Heart left ventricle (tissue), 16 donors: ENCODE measurements at places on chromosomes 13 and 19. TPM values are rescaled to one million over a fixed set of nuclear protein-coding genes. Genes with fewer than 3 reads are reported as not detected.

- no peak for DNase-seq
These were observed 410.6 kb downstream of the FGF9 start for GRCh38 chr13:22081430-22081829.

DNA sequence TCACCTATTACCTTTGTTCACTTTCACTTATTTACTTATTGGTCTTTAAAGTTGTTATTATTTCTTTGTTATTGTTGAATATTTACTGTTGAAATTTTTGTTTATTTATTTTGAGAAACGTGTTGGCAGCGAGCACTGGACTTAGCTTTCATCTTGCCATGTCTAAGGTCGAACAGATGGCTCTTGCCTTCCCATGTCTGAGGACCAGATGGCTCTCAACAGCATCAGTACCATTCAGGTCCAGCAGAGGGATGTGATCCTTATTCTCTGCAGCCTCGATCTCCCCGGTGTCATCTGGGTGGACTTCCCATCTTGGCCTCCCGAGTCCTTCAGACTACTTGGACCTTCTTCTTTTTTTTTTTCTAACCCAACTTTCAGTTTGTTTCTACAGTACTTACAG, 1437.6 kb downstream of the UQCRFS1 start:
- DNase-seq: no peak

- DNase-seq: no peak
These were observed 15.8 kb upstream of the POP4 start for GRCh38 chr19:29590278-29590677.

DNA sequence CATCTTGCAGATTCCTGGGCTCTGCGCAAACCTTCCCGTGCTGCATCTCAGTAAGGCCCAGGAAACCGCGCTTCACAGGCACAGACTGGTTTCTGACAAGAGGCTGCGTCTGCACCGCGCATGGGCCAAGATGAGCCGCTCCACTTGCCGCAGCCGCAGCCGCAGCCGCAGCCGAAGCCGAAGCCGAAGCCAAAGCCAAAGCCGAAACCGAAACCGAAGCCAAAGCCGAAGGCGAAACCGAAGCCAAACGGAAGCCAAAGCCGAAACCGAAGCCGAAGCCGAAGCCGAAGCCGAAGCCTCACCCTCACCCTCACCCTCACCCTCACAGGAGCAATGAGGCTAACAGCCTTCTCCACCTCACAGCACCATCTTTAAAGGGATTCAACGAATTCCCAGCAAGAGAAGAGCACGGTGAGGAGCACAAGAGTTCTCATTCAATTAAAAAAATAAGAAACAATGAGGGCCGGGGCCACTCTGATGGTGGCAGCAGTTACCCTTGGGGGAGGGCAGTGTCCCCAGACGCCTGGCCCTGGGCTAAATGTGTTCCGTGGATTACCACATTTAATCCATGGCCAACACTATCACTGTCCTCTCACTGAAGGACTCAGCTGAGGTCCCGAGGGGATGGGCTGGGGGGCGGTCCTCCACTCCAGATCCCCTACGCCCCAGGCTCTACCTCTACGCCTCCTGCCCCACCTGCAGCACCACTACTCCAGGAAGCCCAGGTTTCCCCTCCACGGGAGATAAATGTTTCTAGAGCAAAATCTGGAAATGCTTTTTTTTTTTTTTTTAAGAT, 29.1 kb downstream of the ZNF787 start:
- no peak for DNase-seq

- DNase-seq: no peak
These were observed 36.7 kb downstream of the PIN1 start for GRCh38 chr19:9871626-9872338.

GRCh38 chr19:49513746-49514118, 1.3 kb downstream of the FCGRT start:
- DNase-seq: no peak

DNA sequence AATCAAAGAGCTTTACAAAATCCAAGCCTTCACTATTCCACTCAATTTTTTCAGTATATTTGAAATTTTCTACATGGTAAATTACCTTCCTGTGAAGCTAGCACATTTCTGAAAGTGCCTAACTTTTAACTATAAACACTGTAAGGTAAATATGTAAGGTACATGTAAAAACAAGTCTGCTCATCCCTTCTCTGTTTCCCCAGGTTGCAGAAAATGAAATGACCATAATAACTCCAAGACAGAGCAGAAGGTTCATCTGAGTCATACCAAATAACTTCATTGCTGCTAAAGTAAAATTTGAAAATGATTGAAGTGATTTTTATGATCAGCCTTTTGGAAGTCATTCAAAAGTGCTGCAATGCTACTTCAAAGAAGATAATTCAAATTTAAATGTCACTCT, 28.6 kb downstream of the FGF14 start:
- no peak for DNase-seq

DNA sequence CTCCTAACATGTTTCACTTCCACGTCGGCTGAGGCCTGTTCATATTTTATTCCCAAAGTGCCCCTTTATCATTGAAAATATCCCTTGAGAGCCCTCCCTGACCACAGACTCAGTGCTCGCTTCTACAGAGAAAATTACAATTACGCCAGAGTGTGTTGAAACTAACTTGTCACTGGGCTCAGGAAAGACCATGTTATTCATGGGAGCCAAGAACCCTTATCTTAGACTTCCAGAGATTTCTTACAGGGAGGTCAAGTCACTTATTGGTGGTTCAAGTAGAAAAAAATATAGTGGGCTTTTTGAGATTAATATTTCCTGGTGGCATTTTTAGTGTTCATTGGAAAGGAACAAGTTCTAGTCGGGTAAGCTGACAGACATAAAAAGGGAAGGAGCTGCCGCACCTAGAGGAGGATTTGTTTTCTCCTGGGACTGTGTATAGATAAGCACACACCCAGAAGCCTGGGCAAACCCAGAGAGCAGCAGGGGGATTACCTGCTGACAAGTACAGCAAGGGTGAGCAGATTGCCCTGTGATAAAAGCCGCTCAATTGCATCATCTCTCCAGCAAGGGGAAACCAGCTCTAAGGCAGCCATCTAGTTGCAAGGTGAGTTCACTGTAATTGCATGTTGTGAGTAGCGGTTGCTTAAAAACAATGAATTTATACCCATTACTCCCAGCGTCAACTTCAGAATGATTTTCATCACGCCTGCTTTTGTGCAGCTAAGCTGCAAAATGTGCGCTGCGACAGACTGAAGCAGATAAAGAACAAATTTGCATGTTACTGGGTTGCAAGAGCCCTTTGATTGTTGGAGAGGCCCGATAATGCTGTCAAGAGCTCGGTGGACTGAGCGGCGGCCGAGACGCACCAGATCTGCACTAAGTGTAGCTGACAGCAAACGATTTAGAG, 46.2 kb downstream of the DCT start:
- DNase-seq: no peak

DNA sequence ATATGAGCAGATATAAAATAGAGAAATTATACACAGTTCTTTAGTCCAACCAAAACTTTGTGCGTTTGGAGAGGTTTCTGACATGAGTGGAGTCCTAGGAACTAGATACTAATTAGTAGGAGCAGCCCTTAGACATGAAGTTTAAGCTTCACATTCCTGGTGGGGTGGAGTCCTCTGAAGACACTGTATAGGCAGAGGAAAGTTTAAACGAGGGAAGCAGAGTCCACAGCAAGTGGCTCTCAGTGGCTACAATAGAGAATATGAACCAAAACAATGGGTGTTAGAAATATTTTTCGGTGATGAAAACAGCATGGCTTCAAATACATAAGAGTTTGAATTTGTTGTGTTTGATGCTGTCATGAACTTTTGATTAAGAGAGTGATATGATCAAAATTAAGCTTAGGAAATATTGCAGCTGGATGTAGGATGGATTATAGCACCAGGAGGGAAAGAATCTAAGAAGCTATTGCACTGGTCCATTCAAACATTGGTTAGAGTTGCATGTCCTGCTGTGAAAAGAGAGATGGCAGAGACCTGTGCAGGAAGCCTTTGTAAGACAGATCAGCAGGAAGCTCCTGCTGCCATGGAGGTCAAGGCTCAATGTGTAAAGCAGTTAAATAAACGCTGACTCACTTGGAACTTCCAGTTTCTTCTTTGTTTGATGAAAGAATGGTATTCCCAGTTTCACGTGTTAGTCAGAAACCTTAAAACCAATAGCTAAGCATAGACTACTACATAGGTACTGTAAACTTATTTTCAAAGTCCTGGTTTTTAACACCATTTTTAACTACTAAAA, 175.2 kb downstream of the TDRD3 start:
- no peak for DNase-seq

DNA sequence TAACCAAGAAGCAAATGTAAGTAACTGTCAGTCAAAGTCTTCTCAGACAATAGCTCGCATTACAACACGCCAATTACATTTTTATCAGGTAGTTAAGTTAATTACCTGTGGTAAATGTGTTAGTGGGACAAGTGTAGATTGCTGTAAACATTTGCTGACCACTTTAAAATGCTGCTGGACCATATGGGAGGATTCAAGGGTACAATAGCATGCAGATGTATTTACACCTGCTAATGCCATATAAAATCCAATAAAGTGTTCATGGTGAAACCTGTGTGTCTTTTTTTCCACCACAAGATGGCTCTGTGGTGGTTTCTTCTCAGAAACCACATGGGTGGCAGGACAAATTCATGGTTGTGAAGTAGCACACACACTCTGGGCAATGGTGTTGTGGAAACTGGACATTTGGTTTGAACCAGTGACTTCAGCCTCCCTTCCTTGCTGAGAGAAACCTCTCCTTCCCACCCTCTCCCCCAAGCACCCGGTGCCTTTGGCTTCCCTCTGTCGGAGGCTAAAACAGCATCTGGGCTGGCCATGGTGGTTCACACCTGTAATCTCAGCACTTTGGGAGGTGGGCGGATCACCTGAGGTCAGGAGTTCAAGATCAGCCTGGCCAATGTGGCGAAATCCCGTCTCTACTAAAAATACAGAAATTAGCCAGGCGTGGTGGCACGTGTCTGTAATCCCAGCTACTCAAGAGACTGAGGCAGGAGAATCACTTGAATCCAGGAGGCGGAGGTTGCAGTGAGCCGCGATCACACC, 18.1 kb upstream of the GTF3A start:
- no peak for DNase-seq

GRCh38 chr13:35470671-35471661, 5.5 kb downstream of the MAB21L1 start:
- peak; percentile 49 for DNase-seq

DNA sequence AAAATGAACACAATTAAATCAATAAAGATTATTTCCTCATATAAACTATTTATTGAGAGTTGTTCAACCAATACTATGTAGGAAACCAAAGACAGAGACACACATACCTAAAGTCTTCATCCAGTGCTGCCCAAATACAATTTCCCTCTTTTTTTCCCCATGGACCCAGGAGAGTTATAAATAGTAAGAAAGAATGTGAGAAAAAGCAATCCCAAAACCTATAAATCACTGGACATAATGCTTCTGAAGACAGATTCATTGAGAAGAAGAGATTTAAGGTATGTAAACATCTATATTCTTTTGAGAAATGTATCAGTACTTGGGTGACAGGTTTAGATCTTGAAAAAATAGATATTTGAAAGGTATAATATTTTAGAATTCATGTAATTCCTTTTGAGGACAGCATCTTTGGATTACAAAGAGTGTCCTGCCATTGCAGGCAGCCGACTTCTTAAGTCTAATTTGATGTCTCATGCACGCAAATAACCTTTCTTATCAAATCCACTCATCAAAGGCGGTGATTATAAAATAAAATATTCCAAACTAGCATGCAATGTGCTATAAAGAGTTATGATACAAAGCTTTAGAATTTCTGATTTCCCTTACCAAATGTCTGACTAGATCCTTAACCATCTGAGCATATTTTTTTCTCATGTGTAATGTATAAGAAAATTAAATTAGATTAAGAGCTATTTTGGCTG, 739.4 kb downstream of the LIG4 start:
- no peak for DNase-seq

DNA sequence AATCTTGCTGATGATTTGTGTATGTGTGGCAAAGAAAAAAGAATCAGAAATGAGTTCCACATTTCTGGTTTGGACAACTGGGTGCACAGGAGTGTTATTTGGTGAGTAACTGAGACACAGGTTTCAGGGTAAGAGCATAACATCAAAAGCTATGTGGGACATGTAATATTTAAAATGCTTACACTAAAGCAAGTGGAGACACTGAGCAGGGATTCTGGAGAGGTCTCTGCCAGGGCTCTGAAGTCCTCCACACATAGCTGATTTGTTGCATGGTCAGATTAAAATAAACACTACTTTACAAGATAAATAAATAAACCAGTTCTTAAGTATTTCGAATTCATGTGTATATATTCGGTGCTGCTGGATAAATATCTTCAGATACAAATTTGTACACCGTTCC, 16.3 kb upstream of the PEG3 start:
- no peak for DNase-seq

- DNase-seq: no peak
These were observed 254.9 kb upstream of the KLF12 start for GRCh38 chr13:74389056-74389455.

GRCh38 chr13:37070145-37070695, 10.7 kb upstream of the SUPT20H start:
- DNase-seq: no peak

DNA sequence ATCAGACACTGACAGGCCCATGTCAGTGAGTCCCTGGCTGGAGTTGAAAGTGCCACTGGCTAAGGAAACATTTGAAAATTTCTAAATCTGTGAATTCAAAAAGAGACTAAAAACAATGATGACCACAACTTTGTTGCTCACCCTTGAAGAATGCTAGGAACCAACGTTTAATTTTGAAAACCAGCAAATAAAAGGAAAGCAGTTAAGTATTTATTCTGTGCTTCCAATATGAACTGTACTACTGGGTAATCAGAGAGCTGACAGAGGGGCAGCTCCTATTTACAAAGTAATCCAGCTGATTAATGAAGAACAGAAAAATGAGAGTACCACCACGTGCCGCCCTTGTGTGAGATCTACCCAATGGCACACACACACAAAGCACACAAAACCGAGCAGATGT, 44.7 kb upstream of the LATS2 start:
- no peak for DNase-seq

DNA sequence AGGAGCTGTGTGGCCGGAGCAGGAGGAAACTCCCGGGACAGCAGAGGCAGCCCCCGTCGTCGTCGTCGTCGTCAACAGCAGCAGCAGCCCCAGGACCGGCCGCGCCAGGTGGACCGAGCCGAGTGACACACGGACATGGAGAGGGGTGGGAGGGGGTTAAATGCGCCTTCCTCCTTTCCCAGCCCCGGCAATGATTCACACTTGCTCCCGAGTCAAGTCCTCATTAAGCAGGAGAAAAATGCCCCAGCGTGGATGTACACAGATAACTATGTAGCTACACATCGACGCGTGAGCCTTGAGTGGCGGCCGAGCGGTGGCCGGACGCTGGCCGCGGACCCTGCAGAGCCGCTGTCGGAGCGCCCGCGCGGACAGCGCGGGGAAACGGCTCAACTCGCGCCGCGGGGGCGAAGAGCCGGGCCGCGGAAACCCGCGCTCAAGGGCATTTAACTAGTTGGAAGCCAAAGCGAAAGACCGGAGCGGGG, 645 bp downstream of the UBL3 start:
- peak; percentile 69 for DNase-seq

Gene TJP3
- total RNA-seq: not detected

Gene TDRD12
- not detected for total RNA-seq

Gene FUT2
- not detected for total RNA-seq

Gene CBY2
- not detected for total RNA-seq
